ENCODE measurements at places on chromosomes 6 and 20. TPM values are rescaled to one million over a fixed set of nuclear protein-coding genes. Genes with fewer than 3 reads are reported as not detected.

DNA sequence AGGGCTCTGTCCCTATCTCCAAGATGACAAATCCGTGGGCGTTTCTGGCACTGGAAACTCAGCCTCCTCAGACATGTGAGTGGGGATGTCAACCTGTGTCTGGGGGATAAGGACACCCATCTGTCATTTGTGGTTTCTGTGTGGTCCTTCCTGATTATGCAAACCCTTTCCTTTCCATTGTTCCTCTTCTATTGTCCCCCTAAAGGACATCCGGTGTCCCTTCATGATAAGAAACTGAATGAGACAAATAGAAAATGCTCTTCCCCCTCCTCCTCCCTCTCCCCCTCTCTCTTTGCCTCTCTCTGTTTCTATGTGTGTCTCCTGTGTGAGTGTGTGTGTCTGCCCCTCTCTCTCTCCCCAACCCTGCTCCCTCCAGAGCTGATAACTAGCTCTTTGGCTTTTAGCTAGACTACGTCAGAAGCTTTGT, 11.5 kb upstream of the GLP1R start:
- no peak for DNase-seq

- DNase-seq = no peak
Measured at GRCh38 chr6:121305957-121306607, 28.2 kb downstream of the TBC1D32 start.

GRCh38 chr6:128667339-128667858, 147.0 kb upstream of the PTPRK start:
- DNase-seq = no peak

The GMPR gene
- 0.23 TPM for total RNA-seq

All from activated naive CD4-positive, alpha-beta T cell treated with anti-CD3 and anti-CD28 coated beads, Interleukin-2, amount 50 U/mL, for 72 hours (primary cell).